ENCODE measurements at places on chromosomes 1 and 21.

GRCh38 chr1:115757326-115757725, 11.2 kb downstream of the CASQ2 start:
- no peak for DNase-seq

GRCh38 chr1:2802421-2802961, 998 bp upstream of the TTC34 start:
- no peak for DNase-seq

DNA sequence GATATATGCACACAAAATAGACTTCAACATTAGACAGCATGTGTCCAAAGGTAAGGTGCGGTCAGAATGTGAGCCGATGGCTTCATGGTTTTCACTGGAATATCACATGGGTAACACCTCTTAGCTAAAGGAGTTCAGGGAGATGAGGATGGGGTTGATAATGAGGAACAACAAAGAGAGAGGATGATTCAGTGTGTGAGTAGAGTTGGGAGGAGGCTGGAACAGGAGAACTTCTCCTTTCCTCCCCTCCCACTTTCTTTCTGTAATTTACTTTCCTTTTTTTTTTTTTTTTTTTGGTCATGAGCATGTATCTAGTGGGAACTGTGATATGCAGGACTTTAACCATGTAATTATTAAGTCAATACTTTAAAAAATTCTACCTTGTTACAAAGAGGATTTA, 99.4 kb downstream of the FASLG start:
- no peak for DNase-seq

DNA sequence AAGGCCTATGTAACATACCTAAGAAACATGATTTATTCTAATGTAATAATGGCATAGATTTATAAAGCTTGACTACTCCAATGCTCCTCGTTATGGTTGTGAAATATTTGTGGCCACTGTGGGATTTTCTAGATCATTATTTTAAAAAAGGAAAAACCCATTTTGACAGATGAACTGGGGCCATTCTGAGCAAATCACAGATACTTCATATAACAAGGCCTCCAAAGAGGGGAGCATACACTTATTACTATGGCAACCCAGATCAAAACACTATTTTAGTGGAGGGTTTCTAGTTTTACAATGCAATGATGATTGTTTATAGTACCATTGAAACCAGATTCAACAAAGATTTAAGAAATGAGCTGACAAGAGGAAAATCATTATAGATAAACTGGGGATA, 346.6 kb downstream of the ZNF326 start:
- DNase-seq = no peak

GRCh38 chr1:27719286-27720251, 6.2 kb upstream of the FAM76A start:
- DNase-seq = no peak

DNA sequence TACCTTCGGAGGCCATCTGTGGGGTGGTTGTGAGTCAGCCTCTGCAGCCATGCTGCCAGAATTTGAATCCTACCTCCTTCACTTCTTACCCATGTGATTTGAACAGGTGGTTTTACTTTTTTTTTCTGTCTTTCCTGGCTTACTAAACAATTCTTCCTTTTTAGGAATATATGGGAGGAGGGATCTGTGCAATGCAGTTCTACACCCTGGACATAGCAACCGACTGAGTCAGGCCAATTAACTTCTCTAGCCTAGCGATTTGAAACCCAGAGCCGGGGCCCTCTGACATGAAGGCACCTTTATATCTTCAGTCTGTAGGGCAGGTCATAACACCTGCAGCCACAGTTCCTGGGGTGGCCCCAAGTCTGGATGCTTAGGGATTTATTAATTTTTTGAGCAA, 83.6 kb downstream of the ST6GALNAC3 start:
- DNase-seq = no peak

GRCh38 chr1:17414022-17414421, 25.5 kb downstream of the RCC2 start:
- no peak for DNase-seq

GRCh38 chr1:25563330-25564215, 20.2 kb downstream of the LDLRAP1 start:
- no peak for DNase-seq

- DNase-seq = no peak
Observed at GRCh38 chr1:81801651-81802456, 1.1 kb downstream of the ADGRL2 start.

GRCh38 chr1:53147174-53147573, 4.7 kb upstream of the SLC1A7 start:
- DNase-seq = no peak

All from stimulated activated CD4-positive, alpha-beta T cell treated with anti-CD3 and anti-CD28 coated beads, Interleukin-15, amount 100 ng/mL, for 1 hour (primary cell).